Stimulated activated CD8-positive, alpha-beta memory T cell treated with anti-CD3 and anti-CD28 coated beads, Interleukin-7, amount 100 ng/mL, for 1 hour (primary cell): ENCODE measurements at places on chromosomes 5 and 9.

- no peak for DNase-seq
Observed at GRCh38 chr5:155015239-155015638, 1.7 kb downstream of the KIF4B start.

- no peak for DNase-seq
Observed at GRCh38 chr5:156974328-156974727, 11.3 kb upstream of the TIMD4 start.

DNA sequence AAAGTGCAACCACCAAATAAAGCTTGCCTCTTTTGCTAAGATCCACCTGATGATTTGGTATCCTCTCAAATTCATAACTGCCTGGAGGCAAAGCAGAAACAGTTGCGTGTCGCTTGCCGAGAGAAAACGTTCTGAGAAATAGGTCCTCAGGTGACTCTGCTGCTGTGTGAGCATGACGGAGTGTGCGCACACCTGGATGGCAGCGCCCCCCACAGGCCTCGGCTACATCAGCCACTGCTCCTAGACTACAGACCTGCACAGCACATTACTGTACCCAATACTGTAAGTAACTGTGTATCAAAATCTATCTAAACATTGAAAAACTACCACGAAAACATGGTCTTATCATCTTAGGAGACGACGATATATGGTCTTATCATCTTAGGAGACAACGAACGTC lies 87.4 kb downstream of the CAMSAP1 start:
- DNase-seq = no peak

- no peak for DNase-seq
Observed at GRCh38 chr9:128643519-128644300, 12.9 kb downstream of the DYNC2I2 start.

DNA sequence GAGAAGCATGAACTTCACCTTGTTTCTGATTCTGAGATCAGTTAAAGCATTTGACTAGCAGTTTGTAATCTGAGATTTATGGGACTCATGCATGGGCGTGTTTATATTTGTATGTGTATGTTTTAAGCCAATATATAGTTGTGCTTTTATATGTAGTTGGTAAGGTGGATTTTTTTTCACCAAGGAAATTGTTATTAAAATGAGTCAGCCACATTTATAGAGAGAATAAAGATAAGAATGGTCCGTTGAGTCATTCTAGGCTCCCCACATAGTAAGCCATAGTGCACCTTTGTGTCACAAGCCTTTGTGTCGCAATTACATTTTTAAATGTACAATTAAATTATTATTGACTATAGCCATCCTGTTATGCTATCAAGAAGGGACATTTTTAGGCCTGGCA lies 89.0 kb downstream of the NLN start:
- no peak for DNase-seq

- DNase-seq = no peak
Observed at GRCh38 chr9:22175972-22176545, 167.0 kb upstream of the CDKN2B start.

DNA sequence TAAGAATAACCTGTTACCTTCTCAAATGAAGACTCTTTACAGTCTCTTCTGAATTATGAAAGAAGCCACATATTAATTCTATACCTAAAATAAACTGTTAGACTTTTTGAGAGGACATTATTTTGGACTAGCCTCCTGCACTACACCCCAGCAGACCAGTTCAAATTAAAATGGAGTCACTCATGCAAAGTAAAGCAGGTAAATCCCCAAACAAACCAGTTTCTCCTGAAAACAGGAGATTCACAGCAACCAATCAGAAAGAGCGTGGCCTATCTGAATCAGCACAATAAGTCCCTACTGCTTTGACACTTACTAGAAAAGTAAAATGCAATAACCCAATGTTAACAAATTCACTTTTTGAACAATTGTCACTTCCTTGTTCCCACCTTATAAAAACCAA lies 58.8 kb downstream of the PTBP3 start:
- DNase-seq = no peak

DNA sequence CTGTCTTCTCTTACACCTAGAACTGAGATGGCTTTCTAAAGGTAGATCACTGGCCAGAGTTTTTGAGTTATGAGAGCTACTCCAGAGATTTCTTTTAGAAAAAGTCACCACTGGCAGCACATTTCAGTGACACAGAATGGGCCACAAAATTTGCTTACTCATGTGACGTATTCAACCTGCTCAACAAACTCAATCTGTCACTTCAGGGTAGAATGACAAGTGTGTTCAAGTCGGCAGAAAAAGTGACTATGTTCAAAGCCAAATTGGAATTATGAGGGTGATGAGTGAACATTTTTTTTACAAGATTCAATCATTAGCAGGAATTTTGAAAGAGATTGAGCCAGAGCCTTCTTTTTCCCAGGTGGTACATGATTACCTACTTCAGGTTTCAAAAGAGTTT lies 46.5 kb downstream of the TAF11L14 start:
- DNase-seq = no peak

GRCh38 chr9:133374612-133375115 lies 1.2 kb downstream of the SURF4 start:
- DNase-seq = no peak

- no peak for DNase-seq
Observed at GRCh38 chr9:99752417-99753109, 69.1 kb upstream of the NR4A3 start.

- DNase-seq = no peak
Observed at GRCh38 chr5:180797256-180798192, 5.1 kb downstream of the MGAT1 start.

DNA sequence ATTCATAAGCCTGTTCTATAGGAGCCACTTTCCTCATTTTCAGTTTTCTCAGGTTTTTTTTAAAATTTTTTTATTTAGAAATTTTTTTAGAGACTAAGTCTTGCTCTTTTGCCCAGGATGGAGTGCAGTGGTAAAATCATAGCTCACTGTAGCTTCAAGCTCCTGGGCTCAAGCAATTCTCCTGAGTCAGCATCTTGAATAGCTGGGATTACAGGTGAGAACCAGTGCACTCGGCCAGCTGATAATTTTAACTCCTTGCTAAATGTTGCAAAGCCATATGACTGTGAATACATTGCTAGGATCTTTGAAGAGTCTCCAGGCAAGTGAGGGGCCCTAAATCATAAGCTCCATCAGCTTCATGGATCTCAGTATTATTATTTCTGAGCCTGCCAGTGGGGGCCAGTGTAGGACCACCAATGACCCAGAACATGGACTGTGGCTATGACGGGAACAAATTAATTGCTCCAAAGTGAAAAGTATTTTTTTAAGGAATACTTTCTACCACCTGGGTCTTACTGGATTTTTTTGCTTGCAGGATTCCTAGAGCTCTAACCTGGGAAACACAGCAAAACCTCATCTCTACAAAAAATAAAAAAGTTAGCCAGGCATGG lies 5.7 kb upstream of the GAPVD1 start:
- DNase-seq = no peak

DNA sequence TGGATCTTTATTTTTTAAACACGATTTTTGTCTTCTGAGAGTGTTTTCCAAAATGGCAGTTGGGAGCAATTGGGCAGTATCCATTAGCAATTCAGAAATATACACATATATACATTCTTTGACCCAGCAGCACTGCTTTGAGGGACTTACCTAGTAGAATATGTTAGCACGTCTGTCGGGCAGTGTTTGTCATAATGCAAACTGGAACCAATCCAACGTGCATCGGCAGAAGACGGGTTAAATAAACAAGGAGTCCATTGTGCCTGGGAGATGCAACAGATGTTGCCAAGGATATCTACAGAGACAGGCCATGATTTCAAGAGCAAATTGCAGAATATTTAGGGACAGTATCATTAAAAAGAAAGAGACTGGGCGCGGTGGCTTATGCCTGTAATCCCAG lies 107.0 kb downstream of the COL5A1 start:
- DNase-seq = no peak

GRCh38 chr5:65041296-65042158 lies 272.8 kb downstream of the CWC27 start:
- no peak for DNase-seq

DNA sequence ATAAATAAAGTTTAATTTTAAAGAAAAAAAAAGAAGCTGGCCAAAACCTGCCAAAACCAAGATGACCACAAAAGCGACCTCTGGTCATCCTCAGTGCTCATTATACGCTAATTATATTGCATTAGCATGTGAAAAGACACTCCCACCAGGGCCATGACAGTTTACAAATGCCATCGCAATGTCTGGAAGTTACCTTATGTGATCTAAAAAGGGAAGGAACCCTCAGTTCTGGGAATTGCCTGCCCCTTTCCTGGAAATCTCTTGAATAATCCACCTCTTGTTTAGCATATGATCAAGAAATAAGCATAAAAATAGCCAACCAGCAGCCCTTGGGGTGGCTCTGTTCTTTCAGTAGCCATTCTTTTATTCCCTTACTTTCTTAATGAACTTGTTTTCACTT lies 178.3 kb upstream of the MAP1B start:
- no peak for DNase-seq

DNA sequence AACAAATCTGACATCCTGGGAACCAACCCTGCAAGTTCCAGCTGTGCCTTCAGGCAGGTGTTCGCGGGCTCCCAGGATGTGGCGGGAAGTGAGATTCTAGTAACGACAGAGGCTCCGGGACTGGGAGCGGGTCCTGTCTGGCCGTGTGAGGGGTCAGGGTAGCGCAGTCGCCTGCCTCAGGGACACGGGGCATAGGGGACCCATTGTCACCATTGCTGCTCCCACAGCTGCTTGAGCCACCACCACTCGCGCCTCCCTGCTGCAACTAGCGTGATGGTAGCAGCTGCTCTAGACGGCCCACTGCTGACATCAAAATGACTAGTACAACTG lies 468.5 kb downstream of the CDH9 start:
- no peak for DNase-seq

DNA sequence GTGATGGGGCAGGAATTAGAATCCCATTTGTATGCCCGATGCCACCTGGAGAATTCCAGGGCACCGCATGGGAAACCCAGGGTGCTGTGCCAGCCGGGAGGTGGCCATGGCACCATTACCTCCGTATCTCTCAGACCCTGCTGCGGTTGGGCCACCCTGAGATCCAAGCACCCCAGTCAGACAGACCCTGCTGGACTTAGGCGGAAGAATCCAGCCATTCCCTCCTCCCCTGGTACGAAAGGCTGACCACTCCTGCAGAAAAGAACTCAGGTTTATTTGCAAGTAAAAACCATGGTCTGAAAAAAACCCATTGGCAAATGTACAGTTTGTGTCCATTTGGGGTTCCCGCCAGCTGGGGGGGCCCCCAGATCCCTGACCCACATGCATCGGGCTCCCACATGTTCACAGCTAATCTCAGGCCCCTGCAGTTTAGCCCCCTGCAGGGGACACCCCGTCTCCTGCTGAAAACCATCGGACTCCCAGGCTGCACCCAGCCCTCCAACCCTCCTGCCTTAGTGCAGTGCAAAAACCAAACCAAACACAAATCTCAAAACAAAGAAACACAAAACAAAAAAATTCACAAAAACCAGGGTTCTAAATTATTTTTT lies 23.6 kb upstream of the SARDH start:
- DNase-seq = no peak

GRCh38 chr9:120889606-120890271 lies 12.8 kb upstream of the PHF19 start:
- DNase-seq = no peak

- no peak for DNase-seq
Observed at GRCh38 chr9:127140842-127141675, 18.6 kb upstream of the ANGPTL2 start.

GRCh38 chr5:97425511-97425910 lies 242.5 kb upstream of the RIOK2 start:
- DNase-seq = no peak

- DNase-seq = no peak
Observed at GRCh38 chr9:110520120-110520701, 59.3 kb downstream of the SVEP1 start.

- DNase-seq = no peak
Observed at GRCh38 chr5:98872674-98873073, 56.1 kb downstream of the CHD1 start.

DNA sequence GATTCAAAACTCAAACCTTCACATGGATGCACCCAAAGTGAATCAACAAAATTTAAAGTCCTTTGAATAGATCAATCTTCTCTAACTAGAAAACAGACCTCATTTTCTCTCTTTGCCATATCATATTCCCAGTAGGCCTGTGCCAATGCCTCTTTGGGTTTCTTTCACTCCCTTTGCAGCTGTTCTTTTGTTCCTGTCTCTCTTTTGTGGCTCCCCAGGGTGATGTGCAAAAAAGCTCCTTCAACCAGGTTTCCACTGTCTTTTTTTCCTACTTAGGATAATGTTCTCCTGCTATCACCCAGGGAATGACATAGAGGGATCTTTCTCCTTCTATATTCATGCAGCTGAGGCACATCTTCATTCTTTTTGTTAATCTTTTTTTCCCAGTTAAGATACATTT lies 54.6 kb downstream of the MARCHF3 start:
- DNase-seq = no peak

DNA sequence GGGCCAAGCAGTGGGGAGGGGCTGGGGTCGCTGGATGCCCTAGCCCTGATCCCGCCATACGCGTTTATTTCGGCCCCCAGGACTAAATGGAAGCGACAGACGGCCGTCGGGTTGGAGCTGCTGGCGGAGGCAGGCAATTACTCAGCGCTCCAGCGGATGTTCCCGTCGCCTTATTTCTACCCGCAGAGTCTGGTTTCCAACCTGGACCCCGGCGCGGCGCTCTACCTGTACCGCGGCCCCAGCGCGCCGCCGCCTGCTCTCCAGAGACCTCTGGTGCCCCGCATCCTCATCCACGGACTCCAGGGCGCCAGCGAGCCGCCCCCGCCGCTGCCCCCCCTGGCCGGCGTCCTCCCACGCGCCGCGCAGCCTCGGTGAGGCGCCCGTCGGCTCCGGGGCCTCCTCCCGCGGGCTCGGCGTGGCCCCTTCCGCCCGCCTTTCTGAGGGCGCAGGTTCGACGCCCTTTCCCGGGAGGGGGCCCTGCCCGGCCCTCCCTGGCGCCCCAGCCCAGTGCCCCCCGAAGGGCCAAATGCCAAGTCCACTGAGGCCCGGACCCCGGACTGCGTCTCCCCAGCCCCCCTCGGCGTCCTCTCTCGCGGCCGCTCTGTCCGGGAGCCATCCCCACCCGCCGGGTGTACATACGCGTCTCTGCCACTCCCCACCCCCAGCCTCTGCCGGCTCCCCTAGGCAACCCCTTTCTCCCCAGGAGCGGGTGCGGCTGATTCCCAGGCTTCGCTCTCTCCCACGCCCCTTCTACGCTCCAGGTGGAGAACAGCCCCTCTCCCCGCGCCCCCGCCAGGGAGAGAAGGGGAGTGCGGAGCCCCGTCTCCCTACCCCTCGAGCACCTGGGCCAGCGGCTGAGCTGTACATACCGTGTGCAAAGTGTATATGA lies 7.0 kb downstream of the BARHL1 start:
- no peak for DNase-seq

- DNase-seq = no peak
Observed at GRCh38 chr5:34410411-34411139, 245.6 kb upstream of the RAI14 start.

GRCh38 chr9:19513671-19514275 lies 105.0 kb downstream of the ACER2 start:
- no peak for DNase-seq

GRCh38 chr9:107710953-107711352 lies 221.4 kb upstream of the KLF4 start:
- no peak for DNase-seq

DNA sequence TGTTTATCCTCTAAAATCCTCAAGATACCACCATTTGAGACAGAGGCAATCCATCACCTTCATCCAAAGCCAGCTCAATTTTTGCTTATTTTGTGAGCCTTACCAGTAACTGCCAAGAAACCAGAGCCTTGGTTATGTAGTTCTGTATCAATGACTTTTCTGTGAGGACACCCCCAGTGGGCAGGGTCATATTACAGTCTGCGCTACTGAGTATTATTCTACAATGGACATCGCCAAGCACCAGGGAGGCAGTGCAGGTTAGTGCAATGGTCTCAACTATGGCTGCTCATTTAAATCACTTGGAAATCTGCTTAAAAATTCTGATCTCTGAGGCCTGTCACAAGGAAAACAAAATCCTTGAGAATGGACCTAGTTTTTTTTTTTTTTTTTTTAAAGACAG lies 90.5 kb upstream of the NIPAL4 start:
- no peak for DNase-seq
